ENCODE measurements at places on chromosomes 1 and 21.

- no peak for DNase-seq
Measured at GRCh38 chr1:92834617-92835016, 2.8 kb downstream of the RPL5 start.

DNA sequence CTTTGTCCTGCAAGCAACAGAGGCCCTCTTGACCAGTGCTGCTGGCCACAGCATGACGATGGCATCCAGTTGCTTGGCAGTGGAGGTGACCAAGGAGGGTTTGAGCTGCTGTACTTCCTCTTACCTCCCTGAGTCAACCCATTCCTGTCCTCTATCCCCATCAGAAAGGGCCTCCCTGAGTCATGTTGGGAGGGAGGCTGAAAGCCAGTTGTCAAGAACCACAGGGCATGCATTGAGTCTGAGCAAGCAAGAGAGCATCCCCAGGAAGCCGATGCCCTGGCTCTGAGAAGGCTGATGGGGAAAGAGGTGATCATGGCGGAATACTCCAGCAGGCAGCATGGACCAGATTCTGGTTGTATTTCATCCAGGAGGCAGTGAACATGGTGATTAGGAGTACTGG is 69.6 kb downstream of the LACTBL1 start:
- no peak for DNase-seq

DNA sequence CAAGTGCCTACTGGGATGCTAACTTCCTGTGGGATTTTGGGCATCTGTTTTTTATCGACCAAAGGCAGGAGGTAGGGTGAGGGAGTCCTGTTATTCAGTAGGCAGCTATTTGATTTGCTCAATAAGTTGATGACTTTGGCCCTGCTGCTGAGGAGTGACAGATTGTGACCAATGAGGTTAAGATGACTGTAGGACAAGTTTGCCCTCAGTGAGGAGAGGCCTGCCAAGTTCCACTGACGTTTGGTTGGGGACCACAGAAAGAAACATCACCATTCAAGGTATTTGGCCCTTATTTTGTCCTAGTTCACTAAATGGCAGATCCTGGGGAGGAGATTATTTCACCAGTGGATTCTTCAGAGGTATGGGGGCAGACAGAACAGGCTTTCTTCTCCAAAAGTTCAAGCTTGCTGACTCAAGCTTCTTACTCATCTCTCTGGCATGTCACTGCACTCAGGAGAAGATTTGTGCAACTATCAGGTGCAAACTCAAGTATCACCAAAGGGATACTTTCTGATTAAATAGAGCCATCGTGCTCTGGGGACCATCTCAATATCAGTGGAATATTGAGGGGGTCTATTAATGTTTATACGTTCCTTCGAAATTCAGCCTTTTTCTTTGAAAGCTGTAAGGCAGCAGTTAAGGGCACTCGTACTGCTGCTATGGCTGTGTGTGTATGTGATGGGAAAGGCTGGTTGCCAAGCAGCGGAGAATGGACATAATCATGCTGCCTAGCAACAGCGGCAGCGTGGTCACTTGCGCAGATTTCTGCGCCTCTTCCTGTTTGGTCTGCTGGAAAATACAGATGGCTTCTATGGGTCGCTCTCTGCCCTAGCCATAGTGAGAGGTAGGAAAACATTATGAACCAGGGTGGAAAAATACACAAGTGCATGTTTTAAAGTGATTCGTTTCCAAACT is 78.7 kb downstream of the PBX1 start:
- no peak for DNase-seq

DNA sequence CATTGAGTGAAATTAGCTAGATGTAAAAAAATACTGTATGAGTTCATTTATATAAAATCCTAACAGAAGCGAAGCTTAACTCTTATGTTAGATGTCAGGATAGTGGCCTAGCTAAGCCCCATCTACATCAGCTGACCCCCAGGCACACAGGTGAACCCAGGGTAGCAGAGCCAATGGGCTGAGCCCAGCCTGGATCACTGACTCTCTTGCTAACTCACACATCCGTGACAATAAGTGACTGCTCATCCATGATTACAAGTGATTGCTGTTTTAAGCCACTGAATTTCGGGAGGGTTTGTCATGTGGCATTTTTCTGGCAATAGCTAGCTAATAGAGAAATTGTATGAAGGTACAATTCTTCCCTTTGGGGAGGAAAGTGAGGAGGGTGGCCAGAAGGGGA is 55.2 kb upstream of the COG2 start:
- no peak for DNase-seq

DNA sequence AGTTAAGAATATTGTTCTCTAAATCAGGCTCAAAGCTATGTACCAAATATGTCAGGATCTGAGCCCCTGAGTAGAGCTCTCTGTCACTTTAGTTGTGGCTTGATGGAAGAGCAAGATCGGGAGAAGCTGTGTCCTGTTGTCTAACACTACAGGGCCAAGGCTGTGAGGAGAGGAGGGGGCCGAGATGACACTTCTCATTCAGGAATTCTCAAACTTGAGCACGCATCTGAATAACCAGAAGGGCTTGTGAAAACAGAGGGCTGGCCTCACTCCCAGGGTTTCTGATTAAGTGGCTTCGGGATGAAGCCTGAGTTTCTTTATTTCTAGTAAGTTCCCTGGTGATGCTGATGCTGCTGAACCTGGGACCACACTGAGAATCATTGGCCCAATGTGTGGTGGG is 209.2 kb upstream of the DAB1 start:
- no peak for DNase-seq
